ENCODE measurements at places on chromosomes 1 and 21.
A peak's percentile ranks its signal among the peaks of the same experiment; 100 is the strongest.

- no peak for DNase-seq
Observed at GRCh38 chr1:164735315-164736052, 176.5 kb downstream of the PBX1 start.

DNA sequence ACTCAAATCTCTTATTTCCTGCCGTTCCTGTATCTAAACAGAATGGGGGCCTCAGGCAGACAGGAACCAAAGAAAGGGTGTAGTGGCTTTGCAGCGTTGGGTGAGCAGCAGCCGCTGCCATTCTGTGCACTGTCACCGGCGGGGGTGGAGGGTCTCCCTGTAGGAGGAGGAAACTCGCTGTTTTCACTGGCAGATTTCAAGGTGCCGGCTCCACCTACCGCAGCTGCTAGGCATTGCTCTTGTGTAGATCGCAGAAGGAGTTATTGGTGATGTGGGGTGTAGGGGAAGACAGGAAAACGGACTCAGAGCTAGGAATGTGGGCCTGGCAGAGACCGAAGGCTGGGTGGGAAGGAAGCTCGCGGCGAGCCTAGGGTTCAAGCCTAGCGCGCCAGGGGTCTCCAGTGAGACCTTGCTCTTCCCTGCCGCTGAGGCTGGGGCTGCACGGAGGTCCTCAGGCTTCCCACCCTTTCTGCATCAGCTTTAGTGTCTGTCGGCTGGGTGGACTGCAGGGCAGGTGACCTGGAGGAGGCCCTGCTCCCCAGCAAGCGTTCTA lies 20.8 kb downstream of the ATP5PO start:
- DNase-seq, result peak; percentile 71

GRCh38 chr1:246417152-246417812 lies 89.8 kb downstream of the SMYD3 start:
- DNase-seq, result no peak

- no peak for DNase-seq
Observed at GRCh38 chr1:148161053-148161901, 9.2 kb upstream of the NBPF11 start.

- peak; percentile 70 for DNase-seq
Observed at GRCh38 chr1:119712342-119713038, 756 bp downstream of the PHGDH start.

DNA sequence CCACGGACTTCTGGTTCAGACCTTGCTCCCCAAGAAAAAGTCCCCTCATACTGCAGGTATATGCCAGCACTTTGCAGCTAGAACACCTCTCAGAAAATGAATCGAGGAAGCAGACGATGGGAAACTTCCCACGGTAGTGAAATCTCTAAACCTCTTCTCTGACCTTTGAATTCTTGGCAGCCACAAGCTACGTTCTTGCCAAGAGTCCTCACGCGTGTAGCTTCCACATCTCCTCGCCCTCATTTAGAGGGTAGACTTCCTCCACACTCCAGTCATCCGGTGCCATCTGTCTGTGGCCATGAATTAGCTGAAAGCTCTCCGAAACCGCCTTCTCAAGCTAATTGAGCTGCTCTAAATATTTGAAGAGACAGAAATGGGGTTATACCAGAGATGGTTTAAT lies 127.8 kb downstream of the RGS7 start:
- no peak for DNase-seq

GRCh38 chr1:156767879-156768604 lies 707 bp downstream of the PRCC start:
- peak; percentile 69 for DNase-seq

- no peak for DNase-seq
Observed at GRCh38 chr21:43603641-43604504, 55.4 kb downstream of the HSF2BP start.

DNA sequence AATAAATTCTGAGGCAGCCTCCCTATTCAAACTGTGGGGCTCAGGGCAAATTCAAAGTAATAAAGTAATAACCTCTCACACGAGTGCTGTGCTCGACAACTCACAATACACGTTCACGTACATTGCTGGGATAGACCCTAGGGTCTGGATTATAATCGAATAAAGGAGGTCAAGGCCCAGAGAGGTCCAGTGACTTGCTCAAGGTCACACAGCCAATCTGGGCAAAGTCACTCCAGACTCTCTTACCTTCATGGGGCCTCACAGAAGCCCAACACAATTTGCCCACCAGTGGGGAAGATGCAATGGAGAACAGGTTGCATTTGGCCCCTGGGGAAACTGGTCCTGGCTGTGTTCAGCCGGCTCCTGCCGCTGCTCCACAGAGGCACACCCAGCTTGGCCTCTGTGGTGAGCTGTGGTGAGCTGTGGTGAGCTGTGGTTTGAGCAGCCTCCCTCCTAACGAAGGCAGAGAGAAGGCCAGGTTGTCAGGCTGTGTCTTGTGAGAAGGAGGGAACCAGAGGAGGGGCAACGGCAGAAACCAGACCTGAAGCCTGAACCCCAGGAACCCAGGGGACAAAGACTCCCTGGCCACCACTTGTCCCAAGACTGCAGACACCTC lies 35.1 kb downstream of the NUAK2 start:
- no peak for DNase-seq

GRCh38 chr1:19532519-19532918 lies 47.2 kb upstream of the CAPZB start:
- no peak for DNase-seq

- DNase-seq, result no peak
Observed at GRCh38 chr1:201019321-201019977, 4.1 kb downstream of the KIF21B start.

GRCh38 chr1:110038271-110038670 lies 3.8 kb downstream of the STRIP1 start:
- no peak for DNase-seq

GRCh38 chr1:5223206-5223605 lies 568.8 kb downstream of the AJAP1 start:
- no peak for DNase-seq

DNA sequence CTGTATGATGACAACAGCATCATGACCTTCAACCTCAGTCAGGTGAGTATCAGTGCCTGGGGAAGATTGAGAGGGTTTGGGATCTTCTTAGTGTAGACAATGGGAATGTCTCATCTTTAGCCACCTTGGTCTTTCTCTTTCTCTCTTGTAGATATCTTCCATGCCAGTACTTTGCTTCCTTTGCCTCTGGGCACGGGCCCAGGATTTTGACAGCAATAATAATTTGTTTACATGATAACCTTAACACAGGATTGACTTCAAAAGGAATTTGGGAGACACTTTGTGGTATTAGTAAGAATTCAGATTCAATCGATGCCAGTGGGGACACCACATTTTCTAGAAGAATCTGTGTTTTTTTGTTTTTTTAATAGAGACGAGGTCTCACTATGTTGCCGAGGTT lies 12.1 kb upstream of the PIGV start:
- no peak for DNase-seq

DNA sequence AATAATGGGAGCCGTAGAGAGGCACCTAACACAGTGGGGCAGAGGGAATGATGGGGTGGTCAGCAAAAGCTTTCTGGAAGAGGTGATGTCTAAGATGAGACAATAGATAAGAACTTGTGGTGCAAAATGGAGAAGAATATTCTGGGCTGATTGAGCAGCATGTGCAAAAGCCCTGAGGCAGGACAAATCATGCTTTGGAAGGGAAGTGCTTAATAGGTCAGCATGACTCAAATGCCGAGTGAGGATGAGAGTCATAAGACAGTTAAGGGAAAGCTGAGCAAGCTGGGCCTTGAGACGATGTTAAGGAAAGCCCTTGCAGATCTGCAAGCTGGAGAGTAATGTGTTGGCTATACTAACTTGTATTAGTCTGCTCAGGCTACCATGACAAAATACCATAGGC lies 37.3 kb upstream of the ASB17 start:
- DNase-seq, result no peak

DNA sequence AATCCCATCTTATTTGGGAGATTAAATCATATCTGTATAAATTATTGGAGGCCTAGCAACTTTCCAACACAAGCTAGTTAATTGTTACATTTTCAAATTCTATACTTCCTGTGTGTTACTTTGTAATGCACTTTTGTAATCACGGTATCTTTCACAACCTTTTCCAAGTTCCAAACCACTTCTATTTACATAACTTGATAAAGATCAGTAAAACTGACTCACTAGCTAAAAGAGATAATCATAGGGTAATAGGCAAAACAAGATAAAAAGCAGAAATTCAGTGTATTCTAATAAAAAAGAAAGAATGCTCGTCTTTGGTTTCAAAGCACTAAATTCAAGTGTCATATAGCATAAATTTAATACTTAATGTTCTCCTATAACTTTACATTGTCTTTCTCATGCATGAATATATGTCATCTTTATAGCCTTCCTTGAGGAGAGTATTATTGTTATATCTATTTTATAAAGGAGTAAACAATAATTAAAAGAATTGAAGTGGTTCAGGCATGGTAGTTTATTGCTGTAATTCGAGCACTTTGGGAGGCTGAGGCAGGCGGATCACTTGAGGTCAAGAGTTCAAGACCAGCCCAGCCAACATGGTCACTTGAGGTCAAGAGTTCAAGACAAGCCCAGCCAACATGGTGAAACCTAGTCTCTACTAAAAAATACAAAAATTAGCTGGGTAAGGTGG lies 66.4 kb downstream of the RGS13 start:
- no peak for DNase-seq

DNA sequence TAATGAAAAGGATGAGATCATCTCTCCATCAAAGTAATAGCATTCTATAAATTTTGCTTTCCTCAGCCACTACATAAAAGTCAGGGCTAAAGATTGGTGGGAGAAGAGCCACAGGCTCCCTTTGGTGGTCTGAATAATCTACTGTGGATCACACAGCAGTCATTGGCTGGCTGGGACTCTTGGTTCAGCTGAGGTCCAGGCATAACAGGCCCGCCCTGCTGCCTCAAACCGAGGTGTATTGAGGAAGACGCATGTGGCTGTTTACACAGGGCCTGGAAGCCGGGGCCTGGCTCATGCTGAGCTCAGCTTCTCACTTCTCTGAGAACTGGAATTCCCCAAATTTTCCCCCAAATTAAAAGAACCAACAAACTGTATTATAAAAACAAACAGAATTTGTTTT lies 139.2 kb downstream of the PTPRC start:
- DNase-seq, result no peak

GRCh38 chr1:91885213-91885715 lies 687 bp downstream of the TGFBR3 start:
- DNase-seq, result peak; percentile 75

DNA sequence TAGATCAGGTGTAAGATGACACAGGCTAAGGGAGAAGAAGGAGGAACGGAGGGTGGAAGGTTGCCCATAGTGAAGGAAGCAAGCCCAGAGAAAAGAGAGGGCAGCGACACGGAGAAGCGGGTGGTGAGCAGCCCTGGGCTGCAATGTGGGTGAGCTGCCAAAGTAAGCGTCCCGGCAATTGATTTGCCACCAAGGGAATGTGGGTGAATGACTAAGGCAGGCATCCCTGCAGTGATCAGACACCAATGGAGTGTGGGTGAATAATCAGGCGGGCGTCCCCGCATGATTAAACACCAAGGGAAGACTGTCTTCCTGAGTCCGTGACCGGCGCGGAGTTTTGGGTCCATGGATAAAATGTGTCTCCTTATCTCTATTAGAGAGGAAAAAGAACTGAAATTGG lies 79.6 kb downstream of the UCHL5 start:
- no peak for DNase-seq

- no peak for DNase-seq
Observed at GRCh38 chr1:230832476-230832875, 35.8 kb downstream of the C1orf198 start.

DNA sequence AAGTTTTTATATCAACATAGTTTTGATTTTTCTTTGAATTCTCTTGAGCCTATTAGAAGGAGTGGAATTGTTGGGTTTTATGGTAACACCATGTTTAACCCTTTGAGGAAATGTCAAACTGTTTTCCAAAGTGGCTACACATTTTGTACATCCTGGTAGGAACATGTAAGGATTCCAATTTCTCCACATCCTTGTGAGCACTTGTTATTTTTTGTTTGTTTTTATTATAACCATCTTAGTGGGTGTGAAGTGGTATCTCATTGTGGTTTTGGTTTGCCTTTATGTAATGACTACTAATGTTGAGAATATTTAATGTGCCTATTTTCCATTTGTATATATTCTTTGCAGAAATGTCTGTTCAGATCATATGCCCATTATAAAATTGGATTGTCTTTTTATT lies 120.5 kb downstream of the FGGY start:
- no peak for DNase-seq

- DNase-seq, result no peak
Observed at GRCh38 chr1:78007677-78008341, 3.1 kb downstream of the DNAJB4 start.

DNA sequence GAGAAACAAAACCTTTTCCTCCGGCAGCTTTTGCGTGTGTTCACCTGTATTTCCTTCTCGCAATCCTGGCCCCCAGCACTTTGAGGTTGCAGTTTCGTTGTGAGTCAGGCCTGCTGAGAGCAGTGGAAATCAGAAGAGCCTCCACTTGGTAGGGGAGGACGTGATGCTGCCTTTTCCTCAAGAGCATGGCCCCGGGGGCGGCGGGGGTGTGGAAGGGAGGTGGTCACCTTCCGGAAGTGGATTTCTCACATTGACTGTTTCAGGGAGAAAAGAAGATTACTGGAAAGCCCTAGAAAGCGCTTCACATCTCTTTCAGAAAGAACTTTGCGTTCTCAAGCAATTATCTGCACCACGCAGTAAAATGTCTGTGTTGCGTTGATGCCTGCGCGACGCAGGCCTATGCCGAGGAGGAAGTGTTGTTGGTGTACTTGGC lies 12.2 kb upstream of the IL10 start:
- no peak for DNase-seq

- DNase-seq, result no peak
Observed at GRCh38 chr1:227434808-227435444, 116.6 kb upstream of the CDC42BPA start.

DNA sequence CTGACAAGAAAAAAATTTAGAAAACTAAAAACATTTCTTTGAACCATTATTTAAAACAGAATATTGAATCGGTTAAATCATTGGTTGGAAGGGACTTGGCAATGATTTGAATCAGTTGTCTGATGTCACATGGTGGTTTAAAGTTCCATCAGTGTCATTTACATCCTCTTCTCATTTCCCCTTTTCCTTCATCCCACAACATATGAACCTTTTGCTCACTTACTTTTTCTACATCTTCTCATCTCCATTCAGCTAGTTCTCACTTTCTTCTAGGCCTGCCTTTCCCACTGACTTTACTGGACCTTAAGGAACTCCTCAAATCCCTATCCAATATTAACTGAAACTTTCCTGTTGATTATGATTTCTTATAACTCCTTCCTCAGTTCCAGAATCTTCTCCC lies 58.5 kb downstream of the PHACTR4 start:
- no peak for DNase-seq

- DNase-seq, result no peak
Observed at GRCh38 chr1:184828369-184828717, 73.7 kb upstream of the EDEM3 start.

DNA sequence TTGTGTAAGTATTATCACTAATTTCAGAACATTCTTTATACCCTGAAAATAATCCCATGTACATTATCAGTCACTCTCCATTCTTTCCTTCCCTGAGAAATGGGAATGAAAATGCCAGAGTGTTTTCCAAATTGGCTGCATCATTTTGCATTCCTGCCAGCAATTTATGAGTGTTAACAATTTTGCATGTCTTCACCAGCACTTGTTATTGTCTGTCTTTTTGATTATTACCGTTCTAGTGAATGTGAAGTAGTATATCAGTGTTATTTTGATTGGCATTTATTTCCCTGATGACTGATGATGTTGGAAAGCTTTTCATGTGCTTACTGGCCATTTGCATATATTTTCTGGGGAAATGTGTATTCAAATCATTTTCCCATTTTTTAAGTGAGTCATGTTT lies 71.9 kb downstream of the PCBP3 start:
- no peak for DNase-seq

- DNase-seq, result no peak
Observed at GRCh38 chr1:205928317-205928716, 14.9 kb downstream of the SLC26A9 start.

- DNase-seq, result no peak
Observed at GRCh38 chr1:45913183-45913683, 109.8 kb downstream of the MAST2 start.

All from pancreas (tissue), 10 donors.